ENCODE measurements at places on chromosomes 3 and 15.

DNA sequence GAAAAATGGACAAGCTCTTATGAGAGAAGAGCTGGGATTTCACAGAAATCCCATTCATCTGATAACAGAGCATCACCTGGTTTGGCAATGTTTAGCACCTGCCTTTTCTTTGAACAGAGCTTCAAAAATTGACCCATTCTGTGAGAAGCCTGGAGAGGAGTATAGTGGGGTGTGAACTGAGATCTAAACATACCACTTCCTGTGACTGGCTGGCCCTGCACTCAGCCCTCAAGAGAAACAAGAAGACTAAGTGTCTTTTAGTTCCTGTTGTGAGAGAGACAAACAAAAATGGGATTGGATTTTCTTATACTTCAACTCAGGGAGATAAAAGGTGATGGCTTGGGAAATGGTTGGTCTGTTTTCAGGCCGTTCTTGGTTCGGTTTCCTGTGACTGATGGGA lies 1060.2 kb downstream of the ROBO1 start:
- DNase-seq, result no peak

- DNase-seq, result no peak
Measured at GRCh38 chr3:102605153-102605552, 170.3 kb downstream of the ZPLD1 start.

DNA sequence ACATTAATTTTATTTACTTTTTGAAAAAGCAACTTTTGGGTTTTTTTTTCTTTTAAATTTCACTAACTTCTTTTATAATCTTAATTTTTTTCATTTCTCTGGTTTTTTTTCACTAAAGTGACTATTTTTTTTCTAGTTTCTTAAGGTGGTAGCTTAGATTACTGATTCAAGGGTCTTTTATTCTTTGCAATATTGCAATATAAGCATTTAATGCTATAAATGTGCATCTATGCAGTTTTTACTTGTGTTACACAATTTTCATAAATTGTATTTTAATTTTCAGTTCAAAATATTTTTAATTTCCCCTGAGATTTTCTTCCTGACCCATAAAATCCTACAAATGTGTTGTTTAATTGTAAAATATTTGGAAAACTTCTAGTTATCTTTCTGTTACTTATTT lies 535.8 kb downstream of the GABRG3 start:
- DNase-seq, result no peak

- no peak for DNase-seq
Measured at GRCh38 chr15:51621155-51621765, 1.3 kb downstream of the DMXL2 start.

GRCh38 chr15:41102854-41103253 lies 13.2 kb downstream of the INO80 start:
- DNase-seq, result no peak

GRCh38 chr3:78495301-78495700 lies 1272.5 kb downstream of the ROBO1 start:
- no peak for DNase-seq

DNA sequence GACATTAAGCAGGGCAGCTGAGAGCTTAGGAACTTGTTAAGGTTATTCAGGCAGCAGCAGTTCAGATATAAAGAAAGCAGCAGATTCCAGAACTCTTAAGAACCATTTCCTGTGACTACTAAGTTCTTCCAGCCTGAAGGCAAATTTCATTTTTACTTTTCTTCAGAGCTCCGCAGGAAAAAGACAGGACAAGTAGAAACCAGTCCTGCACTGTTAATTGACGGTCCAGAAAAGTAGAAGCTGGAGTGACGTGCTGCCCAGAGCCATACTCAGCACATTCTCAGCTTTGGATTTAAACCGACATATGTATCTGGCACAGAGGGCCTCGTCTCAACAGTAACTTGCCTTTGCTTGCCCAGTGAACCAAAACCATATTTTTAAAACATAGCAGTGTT lies 219.4 kb upstream of the STRIT1 start:
- DNase-seq, result no peak
